ENCODE measurements at places on chromosomes 5 and 9.

DNA sequence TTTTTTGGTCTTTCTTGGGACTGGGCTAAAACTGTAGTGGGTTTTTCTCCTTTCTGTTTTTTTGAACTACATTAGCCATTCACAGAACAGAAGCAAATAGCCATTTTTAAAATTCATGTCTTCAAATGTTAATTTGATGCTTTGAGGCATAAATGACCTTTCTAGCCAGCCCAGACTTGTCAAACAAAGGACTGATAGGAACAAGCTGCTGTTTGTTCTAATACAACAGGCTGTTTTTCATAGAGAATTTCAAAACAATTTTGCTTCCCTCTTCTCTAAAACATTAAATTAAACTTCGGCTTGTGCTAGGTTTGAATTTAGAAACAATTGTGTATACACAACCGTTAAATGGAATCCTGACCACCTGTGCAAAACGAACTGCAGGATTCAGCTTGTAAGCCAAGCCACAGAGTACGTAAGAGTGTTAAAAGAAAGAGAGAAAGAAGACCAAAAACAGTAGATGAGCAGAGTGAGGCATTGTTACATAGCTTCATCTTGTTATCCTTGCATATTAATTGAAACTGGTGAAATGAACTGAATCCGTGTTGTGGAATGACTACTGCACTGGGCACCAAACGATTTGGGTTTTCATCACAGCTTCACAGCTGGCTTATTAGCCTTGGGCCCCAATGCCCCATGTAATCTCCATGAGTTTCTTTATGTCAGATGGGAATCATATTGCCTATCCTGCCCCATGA lies 100.0 kb downstream of the ZSWIM6 start:
- no peak for DNase-seq

DNA sequence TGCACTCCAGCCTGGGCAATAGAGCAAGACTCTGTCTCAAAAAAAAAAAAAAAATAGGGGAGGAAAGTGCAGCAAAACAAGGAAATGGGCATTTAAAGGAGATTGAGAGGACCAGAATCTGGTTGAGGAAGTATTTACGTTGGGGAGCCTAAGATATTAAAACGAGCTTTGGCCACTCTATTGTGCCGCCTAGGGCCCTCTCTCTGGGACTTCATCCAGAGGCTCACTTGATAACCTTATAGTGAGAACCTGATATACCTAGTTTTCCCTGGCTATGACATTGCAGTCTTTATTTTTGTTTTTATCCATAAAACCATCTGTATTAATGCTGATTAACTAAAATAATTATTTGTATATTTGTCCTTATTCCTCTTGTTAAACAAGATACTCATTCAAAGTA lies 213.6 kb downstream of the SAXO1 start:
- no peak for DNase-seq

DNA sequence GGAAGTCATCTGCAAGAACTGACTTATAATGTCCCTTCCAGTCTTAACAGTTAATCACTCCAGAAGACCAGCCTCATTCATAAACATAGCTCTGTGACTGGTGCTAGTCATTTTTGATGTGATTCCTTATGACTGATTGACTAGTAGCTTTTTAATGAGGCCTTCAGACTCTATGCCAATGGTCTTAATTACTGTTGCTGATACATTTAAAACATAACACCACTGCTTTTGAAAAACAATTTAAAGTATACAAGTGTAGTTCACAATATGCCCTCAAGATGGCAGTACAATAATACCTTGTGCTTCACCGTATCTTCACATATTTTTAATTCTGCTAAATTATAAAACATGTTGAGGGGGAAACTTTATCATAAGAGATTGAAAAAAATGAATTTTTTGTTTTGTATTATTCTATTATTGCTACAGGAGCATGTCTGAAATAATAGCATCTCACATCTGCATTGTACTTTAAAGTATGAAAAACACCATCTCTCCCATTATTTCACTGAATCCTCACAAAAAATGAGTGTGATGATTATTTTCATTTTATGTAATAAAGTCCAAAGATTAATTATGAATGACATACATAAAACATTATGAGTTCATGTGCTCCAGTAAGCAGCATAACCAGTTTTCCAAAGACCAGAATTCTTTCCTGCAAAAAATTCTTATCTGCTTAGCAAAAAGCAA lies 55.2 kb upstream of the SHISAL2B start:
- no peak for DNase-seq

GRCh38 chr9:17088566-17088965 lies 46.3 kb upstream of the CNTLN start:
- DNase-seq, result no peak

- DNase-seq, result no peak
Observed at GRCh38 chr5:115229606-115230005, 33.1 kb downstream of the PGGT1B start.

GRCh38 chr5:179241764-179242370 lies 103.4 kb downstream of the ADAMTS2 start:
- DNase-seq, result no peak

- DNase-seq, result no peak
Observed at GRCh38 chr5:34789021-34789531, 49.9 kb upstream of the TTC23L start.

DNA sequence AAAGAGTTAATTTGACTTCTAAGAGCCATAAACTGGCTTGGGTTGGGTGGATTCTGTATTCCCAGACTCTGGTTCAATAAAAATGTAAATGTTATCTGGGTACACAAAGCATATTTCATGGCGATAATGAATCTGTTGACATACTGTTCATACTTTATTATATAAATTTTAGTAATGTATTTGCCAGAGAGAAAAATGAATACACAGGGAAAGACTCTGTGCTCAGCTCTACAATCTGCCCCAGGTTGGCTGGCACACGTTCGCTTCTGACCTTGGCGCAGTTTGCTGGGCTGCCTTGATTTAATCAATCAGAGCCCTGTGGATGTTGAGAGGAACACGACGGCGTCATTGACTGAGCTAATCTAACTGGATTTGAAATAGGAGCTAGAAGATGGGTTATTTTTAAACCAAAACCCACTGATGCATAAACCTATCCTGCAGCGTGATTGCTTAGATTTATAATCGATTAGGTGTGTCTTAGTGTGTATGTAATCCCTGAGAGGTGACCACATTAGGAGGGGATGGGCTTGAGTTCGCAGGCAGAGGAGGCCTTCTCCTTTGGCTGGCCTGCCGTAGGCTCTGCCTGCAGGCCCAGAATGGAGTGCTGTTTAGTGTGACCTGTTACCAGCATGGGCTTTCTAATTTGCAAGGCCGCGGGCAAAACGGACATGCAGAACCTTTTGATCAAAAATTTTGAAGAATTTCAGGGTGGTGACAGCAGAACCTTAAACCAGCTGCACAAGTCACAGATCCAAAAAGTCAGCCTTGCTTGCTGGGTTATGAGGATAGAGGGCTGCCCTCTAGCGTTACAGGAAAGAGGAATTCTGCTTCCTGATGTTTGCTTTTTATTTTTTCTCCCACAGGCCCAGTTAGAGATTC lies 3.9 kb upstream of the ADCY2 start:
- DNase-seq, result no peak

DNA sequence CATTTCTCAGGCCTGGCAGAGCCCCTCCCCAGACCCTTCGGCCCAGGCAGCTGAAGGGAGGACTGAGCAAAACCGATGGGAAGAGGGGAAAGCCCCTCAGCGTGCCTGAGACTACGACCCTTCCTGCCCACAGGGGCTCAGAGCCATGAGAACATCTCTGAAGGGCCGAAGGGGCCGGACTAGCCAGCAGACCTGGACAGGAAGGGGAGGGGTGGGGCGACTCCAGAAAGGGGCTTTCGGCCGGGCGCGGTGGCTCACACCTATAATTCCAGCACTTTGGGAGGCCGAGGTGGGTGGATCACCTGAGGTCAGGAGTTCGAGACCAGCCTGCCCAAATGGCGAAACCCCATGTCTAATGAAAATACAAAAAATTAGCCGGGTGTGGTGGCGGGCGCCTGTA lies 85.8 kb upstream of the PHYKPL start:
- no peak for DNase-seq

GRCh38 chr9:136175616-136176197 lies 29.2 kb downstream of the LHX3 start:
- DNase-seq, result no peak

GRCh38 chr9:122420315-122420714 lies 49.5 kb downstream of the PTGS1 start:
- no peak for DNase-seq

- no peak for DNase-seq
Observed at GRCh38 chr5:18074961-18075360, 440.7 kb downstream of the TAF11L14 start.

DNA sequence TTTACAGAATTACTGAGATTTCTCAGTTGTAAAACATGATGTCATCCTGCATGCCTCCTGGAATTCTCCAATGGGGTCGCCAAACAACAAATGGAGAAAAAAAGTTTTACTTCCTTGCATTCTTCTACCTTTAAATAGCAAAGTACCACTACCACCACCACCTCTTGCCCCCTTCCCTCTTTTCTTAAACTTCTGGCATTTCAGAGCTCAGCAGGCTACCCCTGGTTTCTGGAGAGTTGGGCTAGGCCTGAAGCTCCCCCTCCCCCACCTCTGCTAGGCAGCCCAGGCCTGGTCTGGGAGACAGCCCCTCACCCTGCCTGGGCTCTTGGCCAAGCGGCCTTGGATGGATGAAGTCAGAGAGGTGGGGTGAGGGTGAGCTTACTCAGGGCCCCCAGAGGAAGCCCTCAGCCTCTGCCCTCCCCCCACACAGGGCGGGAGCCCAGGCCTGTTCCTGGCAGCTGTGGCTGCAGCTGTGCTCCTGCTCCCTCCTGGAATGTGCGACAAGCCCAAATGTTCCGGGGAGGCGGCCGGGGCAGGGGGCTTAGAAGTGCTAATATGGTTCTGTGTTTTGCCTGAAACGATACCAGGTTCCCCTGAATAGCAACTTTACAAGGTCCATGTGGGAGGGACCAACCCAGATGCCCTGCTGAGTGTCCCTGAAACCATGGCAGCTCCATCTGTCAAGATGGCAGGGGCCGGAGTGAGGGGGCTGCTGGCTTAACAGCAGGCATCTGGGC lies 6.0 kb upstream of the CCIN start:
- DNase-seq, result no peak

DNA sequence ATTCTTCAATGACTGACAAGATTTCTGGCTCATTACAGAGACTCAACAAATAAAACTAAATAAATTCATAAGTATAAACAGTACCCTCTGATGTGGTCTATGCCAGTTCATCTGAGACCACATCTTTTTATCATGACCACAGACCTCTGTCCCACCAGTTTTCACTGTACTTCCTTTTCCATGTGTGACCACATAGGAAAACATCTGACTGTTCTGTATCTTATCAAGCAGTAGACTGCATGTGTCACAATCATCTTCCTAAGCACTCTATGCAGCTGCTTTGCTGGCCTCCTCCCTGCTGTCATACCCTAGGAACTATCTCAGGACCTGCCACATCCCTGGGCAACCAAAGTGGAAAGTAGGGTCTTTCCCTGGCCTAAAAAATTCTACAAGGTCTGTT lies 205.0 kb upstream of the ZNF462 start:
- DNase-seq, result no peak

DNA sequence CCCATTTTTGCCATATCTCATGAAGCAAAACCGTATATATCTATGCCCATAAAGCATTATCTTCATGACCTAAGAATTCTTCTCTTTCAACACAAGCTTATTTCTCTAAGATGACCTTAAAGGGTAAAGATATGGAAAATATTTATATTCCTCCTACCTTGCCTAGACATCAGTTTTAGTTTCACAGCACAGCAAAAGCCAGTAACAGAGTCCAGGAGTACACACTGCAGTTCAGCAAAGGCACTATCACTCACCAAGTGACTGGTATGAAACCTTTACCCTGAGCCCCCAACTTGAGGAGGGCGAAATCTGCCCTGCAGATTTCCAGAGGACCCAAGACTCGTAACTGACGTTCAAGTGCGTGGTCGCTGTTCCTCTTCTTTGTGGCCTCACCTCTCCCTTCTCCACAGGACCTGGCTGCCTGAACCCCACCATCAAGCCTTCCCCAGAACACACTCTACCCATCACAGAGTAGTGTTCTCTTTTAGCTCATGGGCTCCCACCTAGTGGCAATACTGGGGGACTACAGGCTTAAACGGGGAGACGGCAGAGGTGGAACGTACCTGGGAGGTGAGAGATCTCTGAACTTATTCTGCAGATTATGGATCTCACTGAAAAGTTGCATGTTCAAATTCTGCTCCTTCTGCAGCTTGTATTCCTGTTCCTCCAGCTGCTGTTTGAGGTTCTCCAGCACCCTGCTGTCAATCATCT lies 141.0 kb downstream of the CDK5RAP2 start:
- no peak for DNase-seq
